ENCODE measurements at places on chromosomes 11 and 22. TPM values are rescaled to one million over a fixed set of nuclear protein-coding genes. Genes with fewer than 3 reads are reported as not detected.

IL18 gene
- 1.2 TPM for total RNA-seq

- no peak overlapping the region for H3K27ac ChIP-seq
- H3K4me3 ChIP-seq = no peak overlapping the region
- DNase-seq = no peak
- no peaks in the 10 kb centered on the region for H3K36me3 ChIP-seq
- no peaks in the 10 kb centered on the region for H3K27me3 ChIP-seq
Observed at GRCh38 chr11:128544471-128545051, 42.8 kb downstream of the ETS1 start.

INS gene
- total RNA-seq = not detected

GRCh38 chr11:8810540-8811301 lies 100.3 kb upstream of the AKIP1 start:
- H3K36me3 ChIP-seq = no peaks in the 10 kb centered on the region
- DNase-seq = peak; percentile 54
- peak overlapping the region; percentile 25 for H3K4me3 ChIP-seq
- 0 out of 2 replicates have a peak overlapping the region, but pooled peaks have one; percentile 6 for H3K27ac ChIP-seq

DNA sequence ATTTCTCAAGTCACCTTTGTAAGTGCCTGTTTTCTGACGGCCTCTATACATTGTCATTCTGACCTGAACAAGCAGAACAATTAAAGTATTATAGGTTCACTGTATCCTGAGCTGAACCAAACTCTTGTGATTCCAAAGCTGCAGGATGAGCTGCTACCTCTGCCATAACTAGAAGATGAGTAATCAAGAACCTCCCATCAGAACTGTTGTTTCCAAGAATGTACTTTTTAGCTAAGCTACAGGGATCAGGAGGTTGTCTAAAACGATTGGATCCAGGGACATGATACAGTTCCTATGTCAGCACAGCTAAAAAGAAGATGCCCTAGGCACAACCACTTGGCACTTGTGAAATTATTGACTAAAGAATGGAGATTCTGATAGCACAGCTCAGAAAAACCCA lies 288.4 kb upstream of the CCDC90B start:
- H3K4me3 ChIP-seq = no peak overlapping the region
- no peak for DNase-seq
- H3K27ac ChIP-seq = no peak overlapping the region
- H3K4me1 ChIP-seq = no peaks in the 10 kb centered on the region
- no peaks in the 10 kb centered on the region for H3K27me3 ChIP-seq
- H3K36me3 ChIP-seq = no peaks in the 10 kb centered on the region

MUC2 gene
- not detected for total RNA-seq

GRCh38 chr11:132576706-132577105 lies 955.6 kb downstream of the OPCML start:
- H3K27ac ChIP-seq = peak overlapping the region; percentile 62
- peak; percentile 73 for DNase-seq
- no peak overlapping the region for H3K4me3 ChIP-seq
- no peaks in the 10 kb centered on the region for H3K36me3 ChIP-seq

Data from SJSA1 (cell line).